ENCODE measurements at places on chromosomes 1 and 21. TPM values are rescaled to one million over a fixed set of nuclear protein-coding genes. Genes with fewer than 3 reads are reported as not detected.

GRCh38 chr1:107682467-107682866 is 282.5 kb downstream of the VAV3 start:
- DNase-seq, result no peak

- no peak for DNase-seq
These were observed 15.6 kb downstream of the COL6A1 start for GRCh38 chr21:45997205-45997494.

DNA sequence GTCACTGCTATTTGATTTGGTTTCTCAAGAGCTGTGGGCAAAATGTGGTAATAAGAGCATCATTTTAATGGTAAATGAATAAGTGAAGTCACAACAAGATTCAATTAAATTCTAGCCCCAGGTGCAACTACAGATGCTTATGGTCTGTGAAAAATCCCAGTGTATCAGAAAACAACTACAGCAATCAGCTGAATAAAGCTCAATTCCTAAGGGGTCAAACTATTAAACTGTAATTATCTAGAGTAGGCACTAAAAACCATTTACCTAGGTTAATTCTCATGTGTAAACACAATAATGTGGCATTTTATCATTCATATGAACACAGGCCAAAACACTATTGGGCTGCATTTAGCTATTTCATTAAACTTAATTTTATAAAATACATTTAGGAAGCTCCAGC is 9.6 kb downstream of the TARBP1 start:
- DNase-seq, result no peak

The FAM72A gene
- 2.7 TPM for total RNA-seq
